Karpas-422 (cell line): ENCODE measurements at places on chromosomes 4 and X. TPM values are rescaled to one million over a fixed set of nuclear protein-coding genes. Genes with fewer than 3 reads are reported as not detected.

DNA sequence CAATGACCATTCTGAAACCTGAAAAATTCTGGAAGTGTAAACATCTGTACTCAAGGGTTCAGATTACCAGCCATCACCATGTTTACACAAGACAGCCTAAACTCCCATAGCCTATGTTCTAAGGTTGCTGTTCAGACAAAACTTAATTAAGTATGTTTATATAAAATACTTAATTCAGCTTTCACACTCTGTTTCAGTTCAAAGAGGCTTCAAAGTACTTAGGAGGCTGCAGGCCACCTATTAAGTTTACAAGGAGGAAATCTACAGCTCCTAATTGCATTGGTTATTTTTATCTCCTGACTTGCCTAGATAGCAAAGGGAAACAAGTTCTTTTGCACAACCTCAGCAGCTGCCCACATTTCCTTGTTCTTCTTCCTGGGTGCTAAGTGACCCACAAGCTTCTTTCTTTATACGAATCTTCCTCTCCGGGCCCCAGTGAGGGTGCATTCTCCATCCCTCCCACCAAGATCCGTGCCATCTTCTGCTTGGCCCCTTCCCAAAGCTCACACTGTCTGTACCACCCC is 2.0 kb downstream of the GAK start:
- DNase-seq = no peak

DNA sequence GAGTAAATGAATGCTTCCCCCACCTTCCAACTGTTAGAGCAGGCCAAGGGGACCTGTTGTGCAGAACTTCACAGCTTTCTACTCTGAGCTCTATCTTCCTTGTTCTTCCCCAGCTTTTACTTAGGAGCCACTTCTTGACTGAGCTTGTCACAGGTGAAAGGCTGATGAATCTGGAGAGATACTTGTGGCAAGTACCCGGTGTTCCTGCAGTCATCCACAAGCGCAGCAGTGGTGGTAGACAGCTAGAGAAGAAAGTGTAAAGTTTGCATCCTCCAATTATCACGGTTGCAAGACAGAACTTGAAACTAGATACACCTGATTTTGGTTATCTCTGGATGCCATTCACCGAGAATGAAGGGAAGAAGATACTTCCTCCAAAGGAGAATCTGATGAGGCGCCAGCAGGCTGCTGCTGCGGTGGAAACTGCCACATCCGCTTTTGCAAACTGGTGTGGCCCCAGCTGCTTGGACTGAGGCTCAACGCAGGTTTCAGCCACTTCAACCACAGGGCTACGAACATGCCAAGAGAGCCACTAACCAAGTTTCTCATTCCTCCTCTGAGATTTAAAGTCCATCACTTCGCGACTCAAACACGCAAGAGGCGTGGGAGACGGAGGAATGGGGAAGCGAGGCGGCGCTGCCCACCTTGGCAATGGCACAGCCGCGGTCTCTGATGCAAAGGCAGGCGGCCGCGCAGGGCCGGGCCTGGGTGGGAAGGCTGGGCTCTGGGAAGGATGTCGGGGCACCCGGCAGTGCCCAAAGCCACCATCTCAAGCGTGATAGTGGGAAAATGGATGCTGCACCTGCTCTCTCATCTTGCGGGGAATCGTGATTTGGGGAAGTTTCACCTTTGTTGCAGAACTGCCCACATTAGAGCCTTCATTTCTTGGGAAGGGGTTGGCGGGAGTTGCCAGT is 1.3 kb upstream of the FHIP1A start:
- no peak for DNase-seq

- no peak for DNase-seq
Observed at GRCh38 chrX:39653691-39654090, 444.1 kb downstream of the BCOR start.

DNA sequence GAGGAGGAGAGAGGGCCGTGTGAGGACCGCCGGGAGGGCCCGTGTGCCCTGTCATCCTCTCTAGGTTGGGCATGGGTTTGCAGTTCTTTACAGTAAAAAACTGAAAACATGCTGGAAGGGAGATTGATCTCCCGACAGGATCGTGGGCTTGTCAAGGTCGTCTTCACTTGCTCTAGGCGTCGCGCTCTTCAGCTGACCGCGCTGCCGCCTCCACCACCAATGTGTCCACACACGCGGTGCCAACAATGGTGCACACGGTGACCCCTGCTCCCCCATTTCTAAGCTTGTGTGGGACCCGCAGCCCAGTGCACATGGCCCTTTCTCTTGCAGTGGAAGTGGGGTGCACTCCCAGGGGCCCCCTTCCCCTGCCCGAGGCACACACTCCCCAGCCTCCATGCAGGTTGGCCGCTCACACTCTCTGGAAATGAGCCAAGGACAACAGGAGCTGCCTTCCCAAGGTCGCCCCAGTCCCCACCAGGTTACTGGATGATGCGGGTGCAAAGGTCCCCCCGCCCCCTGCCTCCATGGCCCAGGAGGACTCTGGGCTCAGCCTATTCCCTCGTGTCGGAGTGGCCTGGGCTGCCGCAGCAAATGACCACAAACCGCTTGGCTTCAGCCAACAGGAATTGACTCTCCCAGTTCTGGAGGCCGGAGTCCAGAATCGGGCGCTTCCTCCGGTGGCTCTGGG is 1.7 kb upstream of the ZFP92 start:
- no peak for DNase-seq

GLRA3 gene
- total RNA-seq = not detected in 2 replicates

- DNase-seq = no peak
Observed at GRCh38 chr4:70637239-70637913, 8.8 kb downstream of the ENAM start.

GRCh38 chr4:124092101-124092500 is 620.4 kb downstream of the ANKRD50 start:
- no peak for DNase-seq

- no peak for DNase-seq
Observed at GRCh38 chr4:75781305-75781704, 56.9 kb downstream of the USO1 start.

- no peak for DNase-seq
Observed at GRCh38 chr4:21901831-21902230, 46.7 kb downstream of the KCNIP4 start.

GAGE2A gene
- total RNA-seq = not detected in 2 replicates

DNA sequence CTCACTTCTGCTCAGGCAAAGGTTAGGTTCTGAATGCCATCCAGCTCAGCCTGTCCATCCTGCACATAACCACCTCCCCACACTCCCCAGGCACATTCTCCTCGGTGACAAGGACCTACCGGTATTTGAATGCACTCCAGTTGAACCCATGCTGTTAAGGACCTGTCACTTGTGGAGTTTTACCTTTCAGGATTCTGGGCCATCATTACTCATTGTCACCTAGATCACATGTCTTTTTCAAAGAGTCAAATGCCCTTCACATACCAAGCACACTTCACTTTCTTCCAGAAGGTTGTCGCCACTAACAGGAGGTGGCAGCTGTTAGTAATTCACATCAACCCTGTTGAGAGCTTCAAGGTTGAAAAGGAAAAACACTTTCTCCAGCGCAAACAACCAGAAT is 218.3 kb downstream of the SOWAHB start:
- no peak for DNase-seq

DCAF16 gene
- total RNA-seq = 54.0 and 69.4 TPM in 2 replicates

DNA sequence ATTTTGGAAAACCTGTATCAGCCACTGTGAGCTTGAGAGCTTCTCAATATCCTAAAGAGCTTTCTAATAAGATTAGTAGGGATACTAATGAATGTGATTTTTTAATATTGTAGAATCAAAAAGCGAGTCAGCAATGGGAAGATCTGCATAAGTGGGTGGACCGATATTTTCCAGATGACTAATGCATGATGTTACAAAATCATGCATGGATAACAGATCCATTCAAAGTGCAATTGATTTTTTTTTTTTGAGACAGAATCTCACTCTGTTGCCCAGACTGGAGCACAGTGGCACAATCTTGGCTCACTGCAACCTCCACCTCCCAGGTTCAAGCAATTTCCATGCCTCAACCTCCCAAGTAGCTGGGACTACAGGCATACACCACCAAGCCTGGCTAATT is 7.3 kb upstream of the CLDN2 start:
- DNase-seq = no peak

PRIMPOL gene
- 10.4 and 35.2 TPM in 2 replicates for total RNA-seq

DNA sequence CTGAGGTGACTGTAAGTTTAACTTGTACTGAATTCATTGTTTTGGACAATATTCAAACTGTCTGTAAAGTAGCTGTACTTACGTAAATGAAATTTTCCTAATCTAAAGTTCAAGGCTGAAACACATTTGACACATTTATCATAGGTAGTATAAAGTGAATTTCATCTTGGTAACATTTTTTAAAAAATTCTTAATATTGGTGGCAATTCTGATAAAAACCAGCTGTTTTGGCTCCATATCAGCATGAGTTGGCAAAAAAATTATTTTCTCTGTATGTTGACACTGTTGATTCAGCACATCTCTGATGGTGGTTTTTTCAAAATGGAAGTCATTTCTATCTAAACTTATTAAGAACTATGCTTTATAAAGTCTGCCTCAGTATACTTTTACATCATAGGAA is 30.9 kb downstream of the CXorf58 start:
- DNase-seq = no peak

SOX3 gene
- not detected in 2 replicates for total RNA-seq

DNA sequence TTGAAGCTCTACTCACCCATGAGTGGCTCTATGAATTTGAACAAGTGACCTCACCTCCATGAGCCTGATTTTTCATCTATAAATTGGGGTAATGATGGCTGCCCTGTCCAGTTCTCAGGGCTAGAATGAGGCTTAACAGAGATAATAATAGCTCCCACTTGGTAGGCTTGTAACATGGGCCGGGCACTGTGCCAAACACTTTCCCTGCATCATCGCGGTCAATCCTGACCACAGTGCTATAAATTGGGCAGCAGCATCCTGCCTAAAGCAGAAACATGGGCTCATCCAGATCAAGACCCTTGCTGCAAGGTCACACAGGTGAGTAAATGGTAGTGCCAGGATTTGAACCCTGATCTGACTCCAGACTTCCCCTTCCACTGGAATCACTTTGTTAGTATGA is 12.8 kb downstream of the APLN start:
- DNase-seq = no peak

DNA sequence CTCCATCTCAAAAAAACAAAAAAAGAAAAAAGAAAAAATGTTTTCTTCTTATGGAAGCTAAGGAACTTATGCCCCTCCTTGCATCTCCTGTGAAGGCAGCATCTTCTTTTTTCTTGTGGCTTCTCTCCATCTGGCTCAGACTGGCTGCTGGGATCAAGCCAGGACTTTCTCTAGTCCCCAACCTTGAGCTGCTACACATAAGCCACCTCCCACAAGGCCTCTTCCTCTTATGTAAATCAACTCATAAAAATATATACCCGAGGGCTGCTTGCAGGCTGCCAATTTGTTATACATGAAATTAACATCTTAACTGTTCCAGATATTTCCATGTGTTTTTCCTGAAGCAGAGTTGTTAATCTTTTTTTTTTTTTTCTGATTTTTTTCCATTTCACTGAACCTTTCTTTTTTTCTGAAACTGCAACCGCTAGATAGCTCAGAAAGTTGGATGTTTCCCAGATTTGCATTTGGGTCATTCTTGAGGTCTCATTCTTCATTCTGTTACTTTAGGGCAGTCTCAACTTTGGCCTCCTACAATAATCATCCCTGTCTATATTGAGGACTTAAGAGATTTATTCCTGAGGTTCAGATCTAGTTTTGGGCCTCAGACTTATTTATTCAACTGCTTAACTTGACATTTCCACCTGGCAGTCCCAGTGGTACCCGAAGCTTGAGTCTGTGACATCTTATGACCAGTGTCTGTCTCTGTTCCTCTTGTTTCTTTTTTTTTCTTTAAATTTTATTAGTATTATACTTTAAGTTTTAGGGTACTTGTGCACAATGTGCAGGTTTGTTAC is 10.3 kb downstream of the SNX25 start:
- DNase-seq = peak; percentile 71

CYBB gene
- total RNA-seq = 13.4 and 14.4 TPM in 2 replicates

DNA sequence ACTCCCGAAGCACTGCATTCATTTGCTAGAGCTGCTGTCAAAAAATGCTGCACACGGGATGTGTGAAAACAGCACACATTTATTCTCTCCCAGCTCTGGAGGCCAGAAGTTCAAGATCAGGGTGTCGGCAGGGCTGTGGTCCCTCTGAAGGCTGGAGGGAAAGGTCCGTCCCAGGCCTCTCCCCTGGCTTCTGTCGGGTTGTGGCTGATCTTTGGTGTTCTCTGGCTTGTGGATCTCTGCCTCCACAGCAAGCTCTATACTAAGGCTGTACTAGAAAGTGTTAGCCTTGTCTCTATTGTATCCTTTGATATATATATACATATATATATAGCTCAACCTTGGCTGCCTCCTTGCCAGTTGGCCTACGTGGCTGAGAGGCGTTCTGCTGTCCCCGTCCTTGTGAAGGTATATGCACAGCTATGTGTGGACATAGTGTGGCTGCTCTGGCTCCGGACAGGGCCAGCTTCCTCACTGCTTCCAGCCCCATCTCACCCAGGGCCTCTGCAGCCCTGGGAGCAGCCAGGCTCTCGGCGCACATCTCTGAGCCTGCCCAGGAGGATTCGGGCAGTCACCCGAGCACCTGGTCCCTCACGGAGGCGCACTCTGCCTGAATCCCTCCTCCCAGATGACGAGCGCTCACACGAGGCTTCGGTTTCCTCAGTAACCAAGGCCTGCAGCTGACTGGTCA is 15.0 kb upstream of the DUSP9 start:
- no peak for DNase-seq

GRCh38 chrX:49659771-49660170 is 36.0 kb downstream of the PAGE1 start:
- no peak for DNase-seq

SPANXD gene
- not detected in 2 replicates for total RNA-seq

DNA sequence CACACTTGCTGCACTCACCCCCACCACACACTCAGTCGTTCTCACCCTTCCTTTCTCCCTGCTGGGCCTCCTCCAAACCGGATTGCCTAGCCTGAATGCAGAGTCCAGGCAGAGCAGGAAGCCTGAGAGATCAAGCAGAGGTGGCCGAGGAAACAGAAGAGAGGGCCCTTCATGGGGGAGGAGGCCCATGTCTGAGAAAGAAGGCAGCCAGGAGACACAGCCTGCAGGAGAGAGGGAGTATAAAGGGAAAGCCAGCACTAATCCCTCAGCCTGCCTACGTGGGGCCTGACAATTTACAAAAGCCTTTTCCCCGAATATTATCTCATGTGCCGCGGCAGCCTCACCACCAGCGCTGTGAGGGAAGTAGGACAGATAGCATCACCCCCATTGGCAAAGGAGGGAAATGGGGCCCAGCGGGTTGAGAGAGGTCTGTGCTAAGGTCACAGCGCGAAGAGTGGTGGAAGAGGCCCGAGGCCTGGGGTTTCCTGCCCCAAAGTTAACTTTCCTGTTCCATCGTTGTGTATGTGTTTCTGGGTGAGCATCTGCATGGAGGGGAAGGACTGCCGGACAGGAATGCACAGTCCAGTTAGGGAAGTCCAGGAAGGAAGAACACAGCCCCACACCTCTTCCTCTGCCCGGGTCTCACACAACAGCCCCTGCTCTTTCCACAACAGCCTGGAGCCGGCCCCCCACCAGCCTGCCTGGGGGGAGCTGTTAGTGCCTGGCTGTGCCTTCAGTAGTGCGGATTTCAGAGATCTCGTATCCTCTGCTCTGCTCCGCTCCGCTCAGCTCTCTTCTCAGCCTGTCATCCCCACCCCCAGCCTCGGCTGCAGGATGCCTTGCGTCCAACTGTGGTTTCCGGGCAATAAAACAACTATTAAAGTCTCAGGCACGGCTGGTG is 50.9 kb upstream of the BCOR start:
- no peak for DNase-seq

ARL9 gene
- total RNA-seq = not detected in 2 replicates

PDCL2 gene
- not detected in 2 replicates for total RNA-seq
